CD4-positive, alpha-beta T cell treated with Interleukin-10 for 1 hour (primary cell): ENCODE measurements at places on chromosomes 11 and 22.

DNA sequence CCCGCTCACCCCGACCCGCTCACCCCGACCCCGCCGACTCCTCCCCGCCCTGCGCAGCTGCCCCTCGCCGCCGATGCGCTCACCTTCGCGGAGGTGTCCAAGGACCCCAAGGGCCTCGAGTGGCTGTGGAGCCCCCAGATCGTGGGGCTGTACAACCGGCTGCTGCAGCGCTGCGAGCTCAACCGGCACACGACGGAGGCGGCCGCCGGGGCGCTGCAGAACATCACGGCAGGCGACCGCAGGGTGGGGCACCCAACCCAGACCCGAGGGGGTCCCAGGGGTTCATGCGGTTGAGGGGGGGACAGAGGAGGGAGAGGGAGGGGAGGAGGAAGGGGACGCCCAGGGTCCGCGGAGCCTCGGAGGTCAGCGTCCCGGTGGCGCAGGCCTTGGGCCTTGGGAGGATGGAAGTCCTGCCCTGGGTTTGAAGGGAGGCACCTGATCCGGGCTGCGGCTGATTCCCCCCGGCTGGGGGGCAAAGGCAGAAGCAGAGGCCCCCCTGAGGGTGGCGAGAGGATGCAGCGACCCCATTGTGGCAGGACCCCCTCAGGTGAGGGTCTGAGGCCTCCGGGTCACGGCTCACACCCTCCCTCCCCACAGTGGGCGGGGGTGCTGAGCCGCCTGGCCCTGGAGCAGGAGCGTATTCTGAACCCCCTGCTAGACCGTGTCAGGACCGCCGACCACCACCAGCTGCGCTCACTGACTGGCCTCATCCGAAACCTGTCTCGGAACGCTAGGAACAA lies 9.2 kb downstream of the PKP3 start:
- DNase-seq: no peak

DNA sequence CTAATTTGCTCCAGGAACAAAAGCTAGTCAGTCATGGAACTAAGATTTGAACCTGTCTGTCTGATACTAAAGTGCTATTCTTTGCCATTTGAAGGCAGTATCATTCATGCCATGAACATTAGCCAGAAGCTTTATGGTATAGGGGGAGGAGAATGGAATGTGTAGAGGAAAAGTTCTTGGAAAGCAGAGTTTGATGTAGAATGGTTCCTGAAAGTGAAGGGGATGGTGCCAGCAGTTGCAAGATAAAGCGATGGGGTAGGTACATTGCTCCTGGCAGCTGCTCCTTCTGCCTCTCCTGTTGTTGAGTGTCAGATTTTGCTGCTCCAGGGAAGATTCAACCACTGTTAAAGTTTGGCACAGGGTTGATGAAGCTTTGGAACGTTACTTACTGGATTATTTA lies 53.4 kb downstream of the ARHGAP42 start:
- no peak for DNase-seq

GRCh38 chr22:23063539-23064380 lies 6.6 kb upstream of the GNAZ start:
- no peak for DNase-seq

DNA sequence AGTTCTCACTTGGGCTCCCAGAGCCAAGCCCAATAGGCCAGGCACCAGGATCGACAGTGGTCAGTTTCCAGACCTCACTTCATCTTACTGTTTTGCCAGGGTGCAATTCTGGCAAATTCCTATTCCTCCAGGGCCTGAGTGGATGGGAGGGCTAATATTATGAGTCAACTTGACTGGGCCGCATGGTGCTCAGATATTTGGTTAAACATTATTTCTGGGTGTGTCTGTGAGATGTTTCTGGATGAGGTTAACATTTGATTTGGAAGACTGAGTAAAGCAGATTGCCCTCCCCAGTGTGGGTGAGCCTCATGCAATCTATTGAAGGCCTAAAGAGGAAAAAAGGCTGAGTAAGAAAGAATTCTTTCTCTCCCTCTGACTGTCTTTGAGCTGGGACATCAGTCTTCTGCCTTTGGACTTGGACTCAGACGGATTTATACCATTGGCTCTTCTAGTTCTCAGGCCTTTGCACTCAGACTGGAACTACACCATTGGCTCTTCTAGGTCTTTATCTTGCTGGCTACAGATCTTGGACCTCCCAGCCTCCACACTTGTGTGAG lies 132.9 kb upstream of the ZBED5 start:
- DNase-seq: no peak

DNA sequence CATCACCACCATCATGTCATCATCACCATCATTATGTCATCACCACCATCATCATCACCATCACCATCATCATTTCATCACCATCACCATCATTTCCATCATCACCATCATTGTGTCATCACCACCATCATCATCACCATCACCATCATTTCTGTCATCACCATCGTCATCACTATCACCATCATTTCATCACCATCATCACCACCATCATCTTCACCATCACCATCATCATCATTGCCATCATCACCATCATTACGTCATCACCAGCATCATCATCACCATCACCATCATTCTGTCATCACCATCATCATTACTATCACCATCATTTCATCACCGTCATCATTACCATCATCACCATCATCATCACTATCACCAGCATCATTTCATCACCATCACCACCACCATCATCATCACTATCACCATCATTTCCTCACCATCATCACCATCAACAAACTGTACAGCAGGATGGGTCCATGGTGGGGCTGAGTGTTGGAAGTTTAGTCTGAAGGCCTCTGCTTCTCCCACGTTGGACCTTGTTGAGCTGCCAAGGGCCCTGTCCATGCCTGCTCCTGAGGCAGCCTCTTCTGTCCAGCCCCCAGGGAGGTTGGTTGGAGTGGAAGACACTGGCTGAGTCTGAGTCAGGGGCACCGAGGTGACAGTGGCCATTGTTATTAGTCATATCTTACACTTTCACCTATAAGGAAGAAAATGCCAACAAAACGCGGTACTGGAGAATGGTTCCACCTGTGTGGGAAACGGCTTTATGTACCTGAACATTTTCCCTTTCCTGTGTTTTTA lies 247.1 kb downstream of the TBC1D22A start:
- no peak for DNase-seq

- no peak for DNase-seq
Measured at GRCh38 chr11:72738199-72739141, 13.7 kb downstream of the ARAP1 start.

GRCh38 chr22:38935023-38935422 lies 22.4 kb upstream of the APOBEC3A start:
- no peak for DNase-seq

DNA sequence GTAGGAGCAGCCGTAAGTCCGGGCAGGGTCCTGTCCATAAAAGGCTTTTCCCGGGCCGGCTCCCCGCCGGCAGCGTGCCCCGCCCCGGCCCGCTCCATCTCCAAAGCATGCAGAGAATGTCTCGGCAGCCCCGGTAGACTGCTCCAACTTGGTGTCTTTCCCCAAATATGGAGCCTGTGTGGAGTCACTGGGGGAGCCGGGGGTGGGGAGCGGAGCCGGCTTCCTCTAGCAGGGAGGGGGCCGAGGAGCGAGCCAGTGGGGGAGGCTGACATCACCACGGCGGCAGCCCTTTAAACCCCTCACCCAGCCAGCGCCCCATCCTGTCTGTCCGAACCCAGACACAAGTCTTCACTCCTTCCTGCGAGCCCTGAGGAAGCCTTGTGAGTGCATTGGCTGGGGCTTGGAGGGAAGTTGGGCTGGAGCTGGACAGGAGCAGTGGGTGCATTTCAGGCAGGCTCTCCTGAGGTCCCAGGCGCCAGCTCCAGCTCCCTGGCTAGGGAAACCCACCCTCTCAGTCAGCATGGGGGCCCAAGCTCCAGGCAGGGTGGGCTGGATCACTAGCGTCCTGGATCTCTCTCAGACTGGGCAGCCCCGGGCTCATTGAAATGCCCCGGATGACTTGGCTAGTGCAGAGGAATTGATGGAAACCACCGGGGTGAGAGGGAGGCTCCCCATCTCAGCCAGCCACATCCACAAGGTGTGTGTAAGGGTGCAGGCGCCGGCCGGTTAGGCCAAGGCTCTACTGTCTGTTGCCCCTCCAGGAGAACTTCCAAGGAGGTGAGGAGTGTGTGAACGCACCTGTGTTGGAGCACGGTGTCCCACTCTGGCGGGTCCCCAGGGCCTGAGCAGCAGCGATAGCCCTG lies at the start of gene TAGLN:
TAGLN (plus strand) TSS at position 318 of the 863 bp plus-strand sequence. CDS start 3,644 bp downstream, outside the sequence.
- DNase-seq: no peak

- DNase-seq: no peak
Measured at GRCh38 chr11:36953976-36954375, 355.9 kb upstream of the RAG2 start.

DNA sequence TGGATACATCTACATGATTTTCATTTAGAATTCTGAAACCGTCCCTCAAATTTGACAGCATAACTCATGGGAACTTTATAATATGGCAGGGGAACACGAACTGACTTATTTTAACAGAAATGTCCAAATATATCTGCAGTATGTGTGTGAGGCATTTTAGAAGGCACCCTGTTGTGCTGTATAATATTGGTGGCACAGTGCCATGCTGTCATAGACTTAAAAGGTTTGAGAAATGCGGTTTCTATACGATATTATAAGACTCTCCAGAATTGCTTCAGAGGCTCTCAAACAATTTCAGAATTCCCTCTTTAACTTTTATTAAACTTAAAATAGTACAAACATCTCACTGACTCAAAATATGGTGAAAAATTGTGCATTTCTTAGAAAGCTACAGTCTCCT lies 181.6 kb downstream of the MSANTD4 start:
- DNase-seq: no peak

GRCh38 chr11:113153847-113154246 lies 160.5 kb upstream of the TTC12 start:
- no peak for DNase-seq

- no peak for DNase-seq
Measured at GRCh38 chr11:27886857-27887256, 186.6 kb upstream of the BDNF start.

GRCh38 chr11:73113426-73113825 lies 28.7 kb downstream of the FCHSD2 start:
- no peak for DNase-seq

- DNase-seq: no peak
Measured at GRCh38 chr11:77316733-77317342, 15.4 kb upstream of the GDPD4 start.

- no peak for DNase-seq
Measured at GRCh38 chr11:19698493-19699292, 13.9 kb upstream of the NAV2 start.

DNA sequence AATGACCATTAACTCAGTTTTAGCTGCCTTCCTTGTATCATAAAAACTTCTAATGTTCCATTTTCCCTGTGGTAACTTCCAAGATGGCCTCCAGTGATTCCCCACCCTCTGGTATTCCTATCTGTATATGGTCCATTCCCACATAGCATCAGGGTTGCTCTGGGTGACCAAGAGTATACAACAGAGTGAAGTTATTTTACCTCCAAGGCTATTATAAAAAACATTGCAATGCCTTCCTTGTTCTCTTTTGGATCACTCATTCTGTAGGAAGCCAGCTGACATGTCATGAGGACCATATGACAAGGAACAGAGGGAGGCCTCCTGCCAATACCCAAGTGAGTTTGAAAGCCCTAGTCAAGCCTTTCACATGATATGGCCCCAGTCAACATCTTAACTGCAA lies 30.1 kb downstream of the ZNF280B start:
- no peak for DNase-seq

DNA sequence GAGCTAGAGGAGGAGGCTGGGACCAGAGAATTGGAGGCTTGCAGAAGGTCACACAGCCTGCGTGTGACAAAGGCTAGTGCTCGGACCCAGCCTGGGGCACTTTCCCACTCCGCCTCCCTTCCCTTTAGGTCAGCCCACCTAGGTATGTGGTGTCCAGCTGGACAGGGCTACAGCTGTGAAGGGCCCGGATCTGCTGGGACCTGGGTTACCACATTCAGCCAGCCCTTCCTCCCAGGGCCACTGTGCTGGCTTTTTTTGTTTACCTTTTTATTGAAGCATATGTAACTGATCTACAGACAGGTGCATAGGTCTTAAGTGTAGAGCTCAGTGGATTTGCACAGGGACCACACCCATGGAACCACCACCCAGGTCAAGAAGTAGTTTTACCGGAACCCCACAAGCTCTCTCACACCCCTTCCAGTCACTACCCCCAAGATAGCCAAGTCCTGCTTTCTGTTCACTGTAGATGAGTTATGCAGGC lies 8.7 kb downstream of the CAPN5 start:
- no peak for DNase-seq

DNA sequence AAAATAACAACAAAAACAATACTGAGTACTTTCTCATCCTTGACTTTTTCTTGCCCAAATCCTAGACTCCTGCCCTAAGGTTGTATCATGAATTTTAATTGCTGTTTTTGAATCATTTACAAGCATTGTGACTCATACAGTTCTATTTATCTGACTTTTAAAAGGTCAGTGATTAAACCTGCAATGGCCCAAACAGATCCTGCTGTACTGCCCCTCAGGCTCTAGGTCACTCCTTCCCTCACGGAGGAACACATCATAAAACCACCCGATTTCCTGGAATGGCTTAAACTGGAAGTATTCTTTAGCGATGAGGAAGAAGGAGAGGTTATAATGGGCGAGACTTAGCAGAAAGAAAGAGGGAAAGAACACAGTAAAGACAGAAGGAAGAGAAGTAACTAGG lies 12.3 kb downstream of the ARFGAP3 start:
- DNase-seq: no peak

DNA sequence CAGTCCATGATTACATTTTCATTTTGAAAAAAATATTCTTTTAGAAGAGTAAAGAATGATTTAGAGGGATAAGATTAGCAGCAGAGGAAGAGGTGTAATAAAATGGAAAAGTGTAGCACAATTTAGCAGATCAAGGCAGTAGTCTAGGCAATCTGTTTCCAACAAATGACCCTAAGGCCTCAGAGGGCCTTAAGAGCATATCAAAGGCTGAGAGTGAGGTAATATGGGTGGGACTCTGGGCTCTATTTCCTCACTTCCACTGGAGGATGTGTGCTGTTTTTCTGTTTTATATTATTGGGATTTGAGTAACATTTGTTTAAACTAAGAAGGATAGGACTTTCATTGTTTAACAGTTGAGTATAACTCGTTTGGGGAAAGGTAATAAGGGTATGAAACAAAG lies 28.8 kb downstream of the CCDC81 start:
- DNase-seq: no peak

- no peak for DNase-seq
Measured at GRCh38 chr22:40037320-40037719, 42.6 kb downstream of the FAM83F start.
